Naive thymus-derived CD4-positive, alpha-beta T cell (primary cell): ENCODE measurements at places on chromosomes 5 and 9. TPM values are rescaled to one million over a fixed set of nuclear protein-coding genes. Genes with fewer than 3 reads are reported as not detected.

DNA sequence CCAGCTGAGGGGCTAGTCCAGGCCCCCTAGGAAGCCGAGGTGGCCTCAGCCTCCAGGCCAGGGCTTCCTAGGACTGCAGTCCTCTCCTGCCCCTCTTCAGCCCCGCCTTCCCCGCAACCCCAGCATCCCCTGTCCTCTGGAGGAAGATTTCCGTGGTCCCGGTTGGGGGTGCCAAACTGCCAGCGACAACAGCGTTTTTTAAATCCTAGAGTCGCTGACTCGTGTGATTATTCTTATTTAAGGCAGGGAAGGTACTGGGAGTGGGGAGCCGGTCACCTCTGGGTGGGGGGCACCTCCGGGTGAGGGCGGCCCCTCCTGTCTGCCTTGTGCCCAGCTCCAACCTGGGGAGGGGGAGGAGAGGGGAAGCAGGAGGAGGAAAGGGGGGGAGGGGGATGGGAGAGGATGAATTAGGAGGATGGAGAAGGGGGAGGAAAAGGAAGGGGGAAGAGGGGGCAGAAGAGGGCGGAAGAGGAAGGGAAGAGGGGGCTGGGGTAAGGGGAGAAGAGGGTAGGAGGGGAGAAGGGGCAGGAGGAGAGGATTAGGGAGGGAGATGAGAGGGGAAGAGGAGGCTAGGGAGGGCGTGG lies 173.1 kb upstream of the IER5L start:
- no peak for DNase-seq
- H3K4me3 ChIP-seq, result no peak overlapping the region
- H3K36me3 ChIP-seq, result no peaks in the 10 kb centered on the region
- no peaks in the 10 kb centered on the region for H3K27me3 ChIP-seq
- H3K27ac ChIP-seq, result no peak overlapping the region

- no peaks in the 10 kb centered on the region for H3K36me3 ChIP-seq
- H3K27ac ChIP-seq, result no peak overlapping the region
- no peaks in the 10 kb centered on the region for H3K27me3 ChIP-seq
Observed at GRCh38 chr5:169350016-169350415, 49.1 kb upstream of the SLIT3 start.

GRCh38 chr9:121660876-121661275 lies 9.4 kb downstream of the DAB2IP start:
- H3K4me1 ChIP-seq, result no peaks in the 10 kb centered on the region
- DNase-seq, result no peak
- no peaks in the 10 kb centered on the region for H3K36me3 ChIP-seq
- H3K27ac ChIP-seq, result no peak overlapping the region

Gene GRXCR2
- not detected for polyA plus RNA-seq

DNA sequence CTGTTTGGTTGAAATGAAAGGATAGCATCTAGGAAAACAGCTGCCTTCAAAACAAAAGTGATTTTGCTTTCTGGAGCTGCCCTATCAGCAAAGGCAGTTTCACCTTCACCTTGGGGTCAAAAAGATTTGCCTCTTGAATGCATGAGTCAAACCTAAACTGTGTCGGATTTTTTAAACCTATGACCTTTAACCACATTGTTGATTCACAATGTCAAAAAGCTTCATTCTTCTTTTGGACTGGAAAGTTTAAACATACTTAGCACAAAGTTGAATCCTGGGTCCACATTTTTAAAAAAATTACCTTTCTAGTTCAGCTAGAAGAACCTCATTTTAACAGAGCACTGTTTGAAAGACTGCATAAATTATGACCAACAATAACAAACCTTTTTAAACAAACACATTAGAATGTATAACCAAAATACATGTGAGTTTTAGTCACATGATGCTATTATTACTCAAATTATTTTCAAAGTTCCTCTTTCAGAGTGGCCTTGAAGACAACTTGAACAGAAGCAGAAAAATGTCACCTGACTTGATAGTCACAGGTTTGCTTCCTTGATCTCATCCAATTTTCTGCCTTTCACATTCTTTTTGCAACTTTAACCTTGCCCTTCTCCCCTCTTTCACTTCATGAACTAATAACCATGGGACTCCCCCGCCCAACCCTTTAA lies 109.7 kb upstream of the LHFPL2 start:
- H3K4me1 ChIP-seq, result no peaks in the 10 kb centered on the region
- no peak overlapping the region for H3K4me3 ChIP-seq
- DNase-seq, result no peak
- no peaks in the 10 kb centered on the region for H3K36me3 ChIP-seq
- no peak overlapping the region for H3K27ac ChIP-seq

GRCh38 chr9:21031091-21031807 lies at the start of gene HACD4:
Gene HACD4 (minus strand): TSS chr9:21031640. CDS start chr9:21031590, 50 bp downstream.
- no peaks in the 10 kb centered on the region for H3K36me3 ChIP-seq
- H3K27ac ChIP-seq, result peak within 1 kb of the TSS; percentile 78
- H3K4me1 ChIP-seq, result peaks cover 16% of the 10 kb centered on the region
- H3K4me3 ChIP-seq, result peak within 1 kb of the TSS; percentile 62

Gene CCDC183
- polyA plus RNA-seq, result 0.35 TPM

Gene DPH7
- 29.7 TPM for polyA plus RNA-seq

Gene CXCL14
- not detected for polyA plus RNA-seq

DNA sequence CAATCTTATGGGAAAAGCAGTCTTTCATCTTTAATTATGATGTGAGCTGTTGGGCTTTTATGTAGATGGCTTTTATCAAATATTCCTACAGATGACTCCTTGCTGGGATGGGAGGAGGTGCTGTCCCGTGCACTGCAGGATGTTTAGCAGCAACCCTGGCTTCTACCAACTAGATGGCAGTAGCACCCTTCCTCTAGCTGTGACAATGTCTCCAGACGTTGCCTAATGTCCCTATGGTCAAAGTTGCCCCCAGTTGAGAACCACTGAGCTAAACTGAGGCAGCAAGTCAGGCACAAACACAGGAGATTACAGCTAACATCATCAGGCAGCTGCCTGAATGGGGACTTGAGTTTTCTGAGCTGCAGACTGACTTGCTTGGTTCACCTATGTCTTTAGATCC lies 401.9 kb upstream of the PDE4D start:
- H3K36me3 ChIP-seq, result no peaks in the 10 kb centered on the region
- DNase-seq, result no peak
- no peaks in the 10 kb centered on the region for H3K4me1 ChIP-seq
- H3K27me3 ChIP-seq, result no peaks in the 10 kb centered on the region
- H3K27ac ChIP-seq, result no peak overlapping the region

Gene MLANA
- 0.38 TPM for polyA plus RNA-seq

DNA sequence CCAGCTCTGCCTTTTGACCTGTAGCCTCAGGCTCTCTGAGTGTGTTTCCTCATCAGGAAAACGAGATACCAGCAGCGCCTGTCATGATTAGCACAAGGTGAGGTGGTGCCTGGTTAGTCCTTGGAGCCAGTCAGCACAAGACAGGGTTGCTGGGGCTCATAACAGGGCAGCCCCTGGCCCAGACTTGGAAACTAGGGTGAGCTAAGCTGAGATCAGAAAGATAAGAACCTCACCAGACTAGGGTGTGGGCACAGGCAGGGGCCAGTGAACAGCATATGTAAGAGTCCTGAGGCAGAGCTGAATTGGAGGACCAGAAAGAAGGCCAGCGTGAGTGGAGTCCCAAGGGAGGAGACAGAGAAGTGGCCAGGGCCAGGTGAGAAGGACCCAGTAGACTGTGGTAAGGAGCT lies 42.7 kb upstream of the FUBP3 start:
- H3K27ac ChIP-seq, result no peak overlapping the region
- no peaks in the 10 kb centered on the region for H3K36me3 ChIP-seq
- DNase-seq, result no peak
- peaks cover 5% of the 10 kb centered on the region for H3K4me1 ChIP-seq
- no peak overlapping the region for H3K4me3 ChIP-seq
- no peaks in the 10 kb centered on the region for H3K27me3 ChIP-seq

Gene NUTM2G
- 0.12 TPM for polyA plus RNA-seq

DNA sequence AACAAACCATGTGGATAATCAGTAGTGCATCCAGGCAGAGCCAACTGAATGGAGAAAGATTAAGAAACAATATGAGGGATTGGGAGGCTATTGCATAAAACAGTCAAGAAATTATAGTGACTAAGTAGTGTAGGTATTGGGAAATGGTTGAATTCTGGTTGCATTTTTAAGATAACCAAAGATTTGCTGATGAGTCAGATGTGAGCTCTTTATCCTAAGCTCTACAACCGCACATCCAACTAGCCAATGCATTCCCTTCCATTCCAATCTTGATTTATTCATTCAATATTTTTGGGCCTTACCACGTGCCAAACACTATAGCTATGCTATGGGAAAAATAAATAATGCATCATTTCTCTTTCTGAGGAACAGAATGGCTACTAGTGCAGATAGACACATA lies 524.5 kb upstream of the RGMB start:
- H3K27me3 ChIP-seq, result no peaks in the 10 kb centered on the region
- H3K36me3 ChIP-seq, result no peaks in the 10 kb centered on the region
- H3K4me1 ChIP-seq, result no peaks in the 10 kb centered on the region
- no peak overlapping the region for H3K27ac ChIP-seq
- no peak overlapping the region for H3K4me3 ChIP-seq
- DNase-seq, result no peak

DNA sequence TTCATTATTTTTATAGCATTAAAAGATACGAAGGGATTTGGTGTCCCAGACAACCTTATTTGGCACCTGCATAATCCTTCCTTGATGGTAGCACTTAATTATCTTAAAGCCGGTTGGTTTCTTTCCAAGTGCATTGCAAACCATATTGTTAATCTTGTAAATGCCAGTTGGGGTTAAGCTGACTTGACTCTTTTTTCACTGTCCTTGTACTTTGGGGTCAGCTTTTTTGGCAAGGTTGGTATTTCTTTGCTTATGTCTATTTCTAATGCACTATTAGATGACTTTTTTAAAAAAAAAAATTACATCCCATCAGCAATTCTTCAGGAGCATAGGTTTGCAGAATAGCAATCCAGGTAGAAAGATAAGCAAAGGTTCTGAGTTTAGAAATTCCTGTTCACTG lies 466.8 kb upstream of the TLE4 start:
- H3K27ac ChIP-seq, result no peak overlapping the region
- no peaks in the 10 kb centered on the region for H3K36me3 ChIP-seq
- H3K4me3 ChIP-seq, result no peak overlapping the region
- no peaks in the 10 kb centered on the region for H3K27me3 ChIP-seq

Gene TMEFF1
- not detected for polyA plus RNA-seq

- no peaks in the 10 kb centered on the region for H3K4me1 ChIP-seq
- no peak for DNase-seq
- H3K4me3 ChIP-seq, result no peak overlapping the region
- H3K36me3 ChIP-seq, result no peaks in the 10 kb centered on the region
Observed at GRCh38 chr5:95439801-95440493, 48.8 kb downstream of the FAM81B start.

- no peak overlapping the region for H3K27ac ChIP-seq
- no peaks in the 10 kb centered on the region for H3K27me3 ChIP-seq
- H3K4me1 ChIP-seq, result no peaks in the 10 kb centered on the region
- H3K36me3 ChIP-seq, result no peaks in the 10 kb centered on the region
- DNase-seq, result no peak
Observed at GRCh38 chr5:164577201-164577600, 1071.8 kb downstream of the MAT2B start.

GRCh38 chr5:76175051-76175666 lies 92.0 kb downstream of the SV2C start:
- peaks cover 4% of the 10 kb centered on the region for H3K4me1 ChIP-seq
- no peak overlapping the region for H3K4me3 ChIP-seq
- H3K36me3 ChIP-seq, result no peaks in the 10 kb centered on the region

DNA sequence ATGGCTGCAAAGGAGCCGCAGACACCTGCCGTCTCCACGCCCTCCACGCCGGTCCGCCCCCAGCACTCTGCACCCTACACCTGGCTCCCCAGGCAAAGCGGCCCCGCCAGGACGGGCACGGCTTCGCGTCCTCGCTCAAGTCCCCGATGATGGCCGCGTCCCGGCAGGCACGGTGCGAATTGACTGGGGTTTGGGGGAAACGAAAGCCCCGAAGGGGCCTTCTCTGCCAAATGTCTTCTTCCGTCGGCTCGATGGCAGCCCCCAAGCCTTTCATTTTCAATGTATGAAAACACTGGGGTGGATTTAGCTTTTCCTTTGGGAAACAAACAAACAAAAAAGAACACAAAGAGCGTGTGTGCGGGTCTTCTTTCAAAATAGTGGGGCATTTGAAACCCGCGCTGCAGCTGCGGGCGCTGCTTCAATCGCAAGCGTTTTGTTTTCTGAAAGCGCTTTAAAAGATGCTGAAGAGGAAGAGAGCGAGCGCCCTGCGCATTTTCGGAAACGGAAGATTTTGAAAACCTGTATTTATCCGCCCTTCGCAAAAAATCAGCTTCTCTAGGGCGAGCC lies 160.0 kb downstream of the RMI1 start:
- no peak overlapping the region for H3K27ac ChIP-seq
- no peak for DNase-seq
- H3K4me3 ChIP-seq, result peak overlapping the region; percentile 58
- H3K36me3 ChIP-seq, result no peaks in the 10 kb centered on the region

Gene SHOC1
- polyA plus RNA-seq, result not detected

- no peak overlapping the region for H3K4me3 ChIP-seq
- no peaks in the 10 kb centered on the region for H3K27me3 ChIP-seq
- H3K4me1 ChIP-seq, result no peaks in the 10 kb centered on the region
- no peaks in the 10 kb centered on the region for H3K36me3 ChIP-seq
- no peak overlapping the region for H3K27ac ChIP-seq
Observed at GRCh38 chr5:123585871-123586270, 73.9 kb downstream of the CSNK1G3 start.

DNA sequence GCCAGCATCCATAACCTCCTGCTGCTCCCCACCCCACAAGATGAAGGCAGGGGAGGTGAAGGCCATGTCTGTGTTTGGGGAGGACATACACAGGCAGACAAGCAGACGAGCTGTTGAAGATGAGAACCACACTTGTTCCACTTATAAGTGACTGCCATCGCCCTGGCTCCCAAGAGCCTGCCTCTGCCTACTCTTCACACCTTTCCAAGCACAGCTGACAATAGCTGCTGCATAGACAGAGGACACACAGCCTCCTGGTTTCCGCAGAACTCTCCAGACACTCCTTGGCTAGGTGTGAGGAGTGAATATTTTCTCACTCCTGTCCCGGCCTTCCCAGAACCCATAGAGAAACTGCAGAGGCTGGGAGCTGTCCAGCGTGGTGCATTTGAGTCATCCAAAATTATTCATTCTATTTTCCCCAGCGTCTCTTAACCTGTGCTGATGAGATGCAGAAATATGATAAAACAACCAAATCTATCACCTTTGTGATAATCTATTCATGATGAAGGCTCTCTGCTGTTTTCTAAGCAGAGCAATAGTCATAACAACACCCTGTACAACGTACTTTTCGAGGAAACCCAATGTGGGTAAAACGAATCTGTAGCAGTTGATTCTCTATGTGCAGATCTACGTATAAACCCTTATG lies 24.7 kb downstream of the KLF9 start:
- no peak overlapping the region for H3K27ac ChIP-seq
- H3K4me3 ChIP-seq, result no peak overlapping the region
- H3K36me3 ChIP-seq, result no peaks in the 10 kb centered on the region
- no peak for DNase-seq
